Fibroblast of skin of back (primary cell): ENCODE measurements at places on chromosomes 6 and 20.

- DNase-seq, result no peak
These were observed 32.9 kb downstream of the PTCHD4 start for GRCh38 chr6:48078120-48078519.

DNA sequence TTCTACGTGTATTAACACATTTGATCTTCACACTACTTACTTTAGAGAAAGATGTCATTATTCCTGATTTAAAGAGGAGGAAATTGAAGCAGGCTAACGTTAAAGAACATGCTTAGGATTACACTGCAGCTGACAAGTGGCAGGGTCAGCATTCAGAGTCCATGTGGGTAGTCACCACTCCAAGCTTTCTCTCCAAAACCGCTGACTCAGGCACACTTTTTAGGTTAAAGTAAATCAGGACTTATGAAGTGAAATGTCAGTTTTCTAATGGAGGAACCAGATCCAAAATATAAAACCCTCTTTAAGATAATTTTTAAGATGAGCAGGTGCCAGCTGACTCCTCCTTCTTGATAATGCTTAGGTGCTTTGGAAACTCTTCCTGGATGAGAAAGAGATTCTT lies 75.4 kb downstream of the HTR1E start:
- no peak for DNase-seq

- DNase-seq, result peak; percentile 95
These were observed 664 bp upstream of the TPBG start for GRCh38 chr6:82362878-82363427.

GRCh38 chr6:106181664-106182418 lies 95.7 kb downstream of the PRDM1 start:
- peak; percentile 96 for DNase-seq

DNA sequence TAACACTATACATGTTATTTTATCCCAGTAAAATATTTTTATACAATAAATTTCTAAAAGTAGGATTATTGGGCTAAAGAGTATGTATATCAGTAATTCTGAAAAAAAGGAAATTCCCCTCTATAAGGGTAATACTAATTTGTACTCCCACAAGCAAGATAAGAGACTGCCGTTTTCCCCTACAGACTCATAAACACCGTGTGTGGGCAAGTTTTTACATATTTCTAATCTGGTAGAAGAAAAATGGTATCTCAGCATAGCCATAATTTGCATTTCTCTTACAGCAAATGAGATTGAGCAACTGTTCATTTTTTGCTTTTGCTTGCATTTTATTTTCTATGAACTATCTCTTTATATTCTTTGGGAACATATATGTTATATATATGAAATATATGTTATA lies 26.0 kb upstream of the MYMX start:
- no peak for DNase-seq

DNA sequence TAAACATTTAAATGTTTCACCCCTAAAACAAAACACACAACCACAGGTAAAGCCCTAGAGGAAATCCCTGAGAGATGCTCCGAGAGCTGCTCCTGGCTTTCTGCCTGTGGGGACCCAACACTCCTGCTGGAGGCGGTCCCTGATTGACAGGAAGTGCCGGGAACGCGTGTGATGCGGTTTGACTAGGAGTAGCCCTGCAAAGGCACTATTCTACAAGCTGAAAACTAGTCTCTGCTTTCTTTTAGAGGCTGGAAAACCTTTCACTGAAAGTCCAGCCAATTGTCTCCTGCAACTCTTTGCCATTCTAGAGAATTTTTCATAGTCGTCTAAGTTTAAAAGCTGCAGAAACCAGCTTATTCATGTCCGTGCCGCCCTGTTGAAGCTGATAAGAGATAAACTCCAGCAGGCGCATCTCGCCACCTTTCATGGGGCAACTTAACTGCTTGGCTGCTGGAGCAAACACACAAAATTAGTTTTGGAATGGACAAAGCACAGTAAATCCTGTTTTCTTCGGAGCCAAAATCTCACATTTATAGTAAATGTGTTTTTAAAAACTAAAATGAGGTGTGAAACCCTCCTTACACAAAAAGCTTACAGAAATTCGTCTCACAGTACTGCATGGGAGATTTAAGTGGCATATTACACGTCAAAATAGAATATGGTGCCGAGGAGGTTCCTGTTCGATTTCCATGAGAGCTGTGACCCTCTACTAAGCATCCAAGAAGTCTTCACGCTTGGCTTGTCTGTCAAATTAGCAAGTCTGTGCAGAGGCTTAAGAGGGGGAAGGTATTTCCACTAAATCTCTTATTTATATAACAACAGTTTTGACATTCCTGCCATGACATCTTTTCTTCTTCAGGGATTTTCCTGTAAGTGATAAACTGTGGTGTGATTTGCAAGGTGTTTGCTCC lies 46.9 kb downstream of the DACT2 start:
- DNase-seq, result no peak

DNA sequence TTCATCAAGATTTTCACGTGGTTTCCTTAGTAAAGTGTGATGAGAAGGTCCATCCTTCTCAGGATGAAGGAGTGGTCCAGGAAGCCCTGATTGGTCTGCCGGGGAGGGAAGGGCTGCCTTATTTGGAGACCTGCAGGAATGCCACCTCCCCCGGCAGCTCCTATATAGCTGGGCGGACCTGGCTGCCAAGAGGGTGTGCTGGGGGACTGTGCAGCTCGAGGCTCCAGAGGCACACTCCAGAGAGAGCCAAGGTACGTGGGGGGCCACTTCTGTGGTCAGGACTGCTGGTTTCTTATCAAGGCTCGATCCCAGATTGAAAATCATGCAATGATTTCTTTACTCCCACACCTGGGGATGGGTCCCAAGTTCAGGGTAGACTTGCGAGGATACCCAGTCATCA lies at the start of gene PRND:
Gene PRND, plus strand, starts transcription at position 191 of the 400 bp plus-strand sequence. CDS start 2,643 bp downstream, outside the sequence.
- DNase-seq, result no peak

DNA sequence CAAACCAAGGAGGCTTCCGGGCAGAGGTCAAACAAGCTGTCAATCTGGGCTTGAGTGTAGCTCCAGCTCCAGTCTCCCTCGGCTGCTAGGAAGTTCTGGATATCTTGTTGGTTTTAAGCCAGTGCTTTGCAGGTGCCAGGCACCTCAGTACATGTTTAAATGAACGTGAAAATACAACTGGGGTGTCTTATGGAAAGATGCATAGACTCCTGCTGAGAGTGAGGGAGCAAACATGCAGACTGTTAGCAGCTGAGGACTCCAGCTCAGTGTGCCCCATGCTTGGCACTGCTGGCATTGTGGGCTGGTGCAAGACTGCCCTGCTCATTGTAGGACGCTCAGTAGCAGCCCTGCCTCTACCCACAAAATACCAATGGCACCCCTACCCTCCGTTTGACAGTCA lies 28.5 kb downstream of the ERMARD start:
- DNase-seq, result no peak

DNA sequence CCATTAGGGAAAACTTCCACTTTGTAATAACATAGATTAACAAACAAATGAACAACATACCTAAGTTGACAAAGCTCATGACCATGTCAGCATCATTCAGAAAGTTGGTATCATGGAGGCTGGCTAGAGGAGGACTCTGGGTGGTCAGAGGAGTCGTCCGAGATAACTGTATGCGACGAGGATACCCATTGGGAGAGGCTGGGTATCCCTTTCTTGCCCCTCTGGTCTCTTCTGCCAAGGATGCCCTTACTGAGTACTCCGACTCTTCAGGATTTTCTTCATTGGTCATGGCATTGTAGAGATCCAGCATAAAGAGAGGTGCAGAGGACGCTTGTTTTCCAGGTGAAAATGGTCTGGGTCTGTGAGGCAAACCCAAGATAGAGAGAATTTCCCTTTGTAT lies 1.1 kb downstream of the BMP5 start:
- no peak for DNase-seq

DNA sequence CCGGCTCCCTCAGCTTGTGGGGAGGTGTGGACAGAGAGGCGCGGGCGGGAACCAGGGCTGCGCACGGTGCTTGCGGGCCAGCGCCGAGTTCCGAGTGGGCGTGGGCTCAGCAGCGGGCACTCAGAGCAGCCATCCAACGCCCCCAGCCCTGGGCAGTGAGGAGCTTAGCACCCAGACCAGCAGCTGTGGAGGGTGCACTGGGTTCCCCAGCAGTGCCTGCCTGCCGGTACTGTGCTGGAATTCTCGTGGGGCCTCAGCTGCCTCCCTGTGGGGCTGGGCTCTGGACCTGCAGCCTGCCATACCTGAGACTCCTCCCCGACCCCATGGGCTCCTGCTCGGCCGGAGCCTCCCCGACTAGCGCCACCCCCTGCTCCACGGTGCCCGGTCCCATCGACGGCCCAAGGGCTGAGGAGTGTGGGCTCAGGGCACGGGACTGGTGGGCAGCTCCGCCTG lies 92.7 kb downstream of the MANEA start:
- DNase-seq, result no peak

GRCh38 chr6:139364302-139364981 lies 10.0 kb downstream of the CITED2 start:
- peak; percentile 63 for DNase-seq

DNA sequence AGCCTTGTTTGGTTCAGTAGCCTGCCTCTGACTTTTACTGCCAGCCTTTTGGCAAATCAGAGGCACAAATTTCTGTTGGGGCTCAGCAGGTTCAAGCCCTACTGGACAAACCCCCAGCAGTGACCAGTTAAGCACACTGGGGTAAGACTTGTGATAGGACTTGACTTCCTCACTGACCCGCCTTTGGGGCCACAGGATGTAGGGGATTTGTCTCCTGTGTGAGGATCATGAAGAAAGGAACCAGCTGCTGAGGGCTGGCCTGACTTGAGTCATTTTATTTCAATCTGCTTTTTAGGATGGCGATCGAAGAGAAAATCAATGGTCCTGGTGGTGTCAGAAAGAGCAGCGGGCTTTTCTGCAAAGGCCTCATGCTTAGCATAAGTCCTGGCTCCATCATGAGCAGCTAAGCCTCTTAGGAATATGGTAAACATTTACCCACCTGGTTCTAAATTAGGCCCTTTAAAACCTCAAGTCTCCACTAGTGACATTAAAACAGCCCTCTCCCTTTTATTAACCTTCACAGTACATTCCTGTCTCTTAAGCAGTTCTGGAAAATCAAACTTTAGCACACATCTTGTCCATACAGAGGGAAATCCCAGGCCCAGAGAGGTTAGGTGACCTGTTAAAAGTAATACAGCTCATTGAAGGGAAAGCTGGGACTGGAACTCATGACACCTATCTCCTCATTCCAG lies 16.6 kb downstream of the CHMP4B start:
- DNase-seq, result no peak

DNA sequence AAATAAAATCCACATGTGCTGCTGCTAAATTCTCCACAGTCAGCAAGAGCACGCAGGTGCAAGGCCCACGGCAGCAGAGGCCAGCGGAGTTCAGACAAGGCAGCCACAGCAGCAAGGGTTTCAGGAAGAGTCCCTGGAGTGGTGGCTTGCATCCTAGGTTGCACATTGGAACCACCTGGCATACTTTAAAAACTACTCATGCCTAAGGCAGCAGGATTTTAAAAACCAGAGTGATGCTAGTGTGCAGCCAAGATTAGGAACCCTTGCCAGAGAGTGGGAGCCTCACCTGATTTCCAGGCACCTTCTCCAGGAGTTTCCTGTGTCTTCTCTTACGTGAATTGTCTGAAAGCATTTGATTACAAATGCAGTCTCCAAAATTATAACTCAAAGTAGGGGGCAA lies 104.0 kb upstream of the GPR6 start:
- no peak for DNase-seq

DNA sequence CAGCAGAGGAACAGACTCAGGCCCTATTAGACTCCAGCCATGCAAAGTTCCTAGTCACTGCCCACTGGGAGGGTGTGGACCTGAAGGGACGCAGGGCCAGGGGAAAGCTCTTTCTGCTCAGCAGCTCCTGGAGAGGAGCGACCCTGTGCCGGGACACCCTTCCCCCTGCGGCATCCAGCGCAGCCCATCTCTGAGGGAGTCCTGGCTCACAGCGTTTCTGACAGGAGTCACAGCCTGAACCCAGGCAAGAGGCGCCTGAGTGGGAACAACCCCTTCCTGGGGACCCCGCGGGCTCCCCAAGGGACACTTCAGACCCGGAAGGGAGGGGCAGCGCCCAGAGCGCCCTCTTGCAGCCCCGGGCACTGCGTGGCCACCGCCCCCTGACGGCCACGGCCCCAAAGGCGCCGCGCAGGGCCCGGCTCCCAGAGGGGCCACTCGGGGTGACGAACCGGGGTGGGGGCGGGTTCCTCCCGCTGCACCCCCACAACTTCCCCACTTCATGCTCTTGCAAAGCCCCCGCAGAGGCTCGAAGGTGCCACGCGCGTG lies 862 bp downstream of the UCKL1 start:
- peak; percentile 39 for DNase-seq

DNA sequence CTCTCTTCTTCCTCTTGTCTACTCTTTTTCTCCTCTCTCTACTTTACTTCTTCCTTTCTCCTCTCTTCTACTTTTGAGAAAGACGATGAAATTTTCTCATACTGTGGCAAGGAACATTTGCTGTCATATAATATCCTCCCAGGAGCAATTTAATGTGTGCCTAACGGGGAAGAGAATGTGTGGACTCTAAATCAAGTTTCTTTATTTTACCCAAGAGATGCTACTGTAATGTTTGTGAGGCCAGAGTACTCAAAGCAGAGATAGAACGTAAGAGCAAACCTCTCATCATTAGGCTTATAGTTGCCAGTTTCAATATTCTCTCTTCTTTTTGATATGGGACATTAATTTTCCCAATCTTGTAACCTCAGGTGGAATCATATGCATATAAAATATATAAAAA lies 801.4 kb downstream of the BCKDHB start:
- no peak for DNase-seq

GRCh38 chr20:52201395-52201794 lies 9.8 kb upstream of the ZFP64 start:
- DNase-seq, result no peak

DNA sequence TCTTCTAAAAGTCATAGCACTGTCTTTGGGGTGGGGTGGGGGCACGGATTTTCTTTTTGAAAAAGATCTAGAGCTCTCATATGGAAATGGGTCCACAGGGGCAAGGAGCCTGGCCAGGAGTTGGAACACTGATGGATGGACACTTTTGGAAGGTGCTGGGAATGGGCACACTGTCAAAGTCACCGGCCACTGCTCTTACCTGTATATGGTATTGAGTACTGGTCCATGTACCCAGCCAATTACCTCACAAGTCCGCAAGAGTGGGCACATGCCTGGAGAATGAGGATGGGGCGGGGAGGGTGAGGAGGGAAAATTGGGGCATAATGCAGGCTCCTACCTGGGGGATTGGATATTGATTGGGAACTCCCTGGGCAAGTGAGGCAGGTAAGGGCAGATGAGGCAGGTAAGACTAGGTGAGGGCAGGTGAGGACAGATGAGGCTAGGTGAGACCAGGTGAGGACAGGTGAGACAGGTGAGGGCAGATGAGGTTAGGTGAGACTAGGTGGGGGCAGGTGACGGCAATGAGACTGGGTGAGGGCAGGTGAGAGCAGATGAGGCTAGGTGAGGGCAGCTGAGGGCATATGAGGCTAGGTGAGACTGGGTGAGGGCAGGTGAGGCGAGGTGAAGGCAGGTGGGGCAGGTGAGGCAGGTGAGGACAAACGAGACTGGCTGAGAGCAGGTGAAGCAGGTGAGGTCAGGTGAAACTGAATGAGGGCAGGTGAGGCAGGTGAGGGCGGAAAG lies 167.9 kb downstream of the NRN1 start:
- DNase-seq, result no peak

DNA sequence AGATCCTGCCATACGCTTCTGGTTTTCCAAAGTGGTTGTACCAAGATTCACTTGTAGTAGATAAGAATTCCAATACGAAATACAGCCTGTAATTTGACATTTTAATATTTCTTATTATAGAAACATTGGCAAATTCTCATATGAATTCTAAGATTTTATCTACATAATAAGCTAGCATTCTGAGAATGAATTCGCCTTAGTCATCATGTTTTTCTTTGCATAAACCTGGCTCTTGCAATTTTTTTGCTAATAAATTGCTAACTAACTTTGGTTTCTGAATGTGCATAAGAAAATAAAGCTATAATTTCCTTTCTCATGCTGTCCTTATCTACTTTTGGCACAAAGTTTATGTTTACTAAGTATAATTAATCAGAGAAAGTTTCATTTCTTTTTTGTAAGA lies 673.0 kb downstream of the PTPRT start:
- no peak for DNase-seq
